WTC11 (cell line): ENCODE measurements at places on chromosomes 7 and 10. TPM values are rescaled to one million over a fixed set of nuclear protein-coding genes. Genes with fewer than 3 reads are reported as not detected.

- DNase-seq: no peak
These were observed 19.6 kb downstream of the AKR1C1 start for GRCh38 chr10:4982764-4983226.

DNA sequence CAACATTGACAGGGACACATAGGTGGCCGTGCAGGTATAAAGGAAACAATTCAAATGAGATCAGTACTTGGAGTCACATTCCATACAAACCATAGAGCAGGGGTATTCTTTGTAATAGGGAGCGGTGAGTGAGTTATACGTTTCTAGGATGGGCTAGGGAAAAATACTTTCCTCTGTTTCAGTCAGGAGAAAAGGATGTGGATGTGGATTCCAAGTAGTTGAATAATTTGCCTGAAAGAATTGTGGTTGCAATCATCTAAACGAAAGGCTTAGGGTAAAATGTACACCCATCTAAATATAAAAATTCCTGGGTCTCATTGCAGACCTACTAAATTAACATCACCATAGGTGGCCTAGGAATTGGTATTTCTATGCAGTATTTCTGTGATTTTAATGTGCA is 270.7 kb upstream of the IGFBP3 start:
- no peak for DNase-seq

DNA sequence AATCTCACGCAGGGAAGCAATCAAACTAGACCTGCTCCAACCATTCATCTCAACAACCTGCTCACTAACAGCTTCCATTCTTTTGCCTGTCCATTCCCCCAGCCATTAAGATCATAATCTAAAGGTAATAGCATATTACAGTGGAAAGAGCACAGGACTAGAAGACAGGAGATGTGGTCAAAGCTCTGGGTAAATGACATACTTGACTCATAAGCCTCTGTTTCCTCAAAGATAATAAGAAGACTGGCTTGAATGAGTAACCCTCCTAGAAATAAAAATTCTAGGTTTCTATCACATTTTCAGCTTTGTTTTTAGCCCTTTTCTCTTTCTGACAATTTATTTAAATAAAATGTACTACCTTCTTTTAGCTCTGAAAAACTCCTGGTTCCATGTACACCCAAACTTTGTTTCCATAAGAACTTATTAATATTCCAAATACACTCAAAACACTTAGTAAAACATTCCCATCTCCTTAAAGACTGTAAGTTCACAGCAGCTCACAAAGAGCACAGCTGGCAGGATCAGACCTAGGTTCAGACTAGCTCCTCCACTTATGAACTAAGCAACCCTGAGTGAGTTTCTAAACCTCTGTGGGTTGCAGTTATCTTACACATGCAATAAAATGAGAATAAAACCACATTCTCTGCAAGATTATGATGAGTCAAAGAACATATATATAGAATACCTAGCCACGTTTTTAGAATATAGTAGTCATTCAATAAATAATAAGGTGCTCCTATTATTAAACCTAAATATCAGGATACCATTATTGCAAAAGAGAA is 11.6 kb downstream of the FAM204A start:
- DNase-seq: no peak

DNA sequence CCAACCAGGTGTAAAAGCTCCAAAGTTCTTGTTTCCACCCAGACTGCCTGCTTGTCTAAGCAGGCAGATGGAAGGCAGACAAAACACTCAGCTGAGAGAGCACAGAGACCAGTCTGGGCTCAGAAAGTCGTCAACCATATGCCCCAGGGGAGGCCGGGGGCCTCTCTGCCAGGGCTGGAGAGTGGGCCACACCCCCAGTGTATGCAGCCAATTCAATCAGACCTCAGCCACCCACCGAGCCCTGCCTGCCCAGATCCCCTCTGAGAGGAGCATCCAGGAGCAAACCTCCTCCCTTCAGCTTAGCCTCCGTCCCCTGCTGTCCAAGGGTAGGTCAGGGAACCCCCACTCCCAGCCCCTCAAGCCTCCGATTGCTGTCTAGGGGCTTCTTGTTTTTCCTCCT is 196.3 kb downstream of the LSM5 start:
- DNase-seq: peak; percentile 15

Gene SVOPL
- total RNA-seq: 1.9 to 2.7 TPM (median 2.2 TPM) in 3 replicates
